GDM1 (cell line): ENCODE measurements at places on chromosomes 3 and 15.

DNA sequence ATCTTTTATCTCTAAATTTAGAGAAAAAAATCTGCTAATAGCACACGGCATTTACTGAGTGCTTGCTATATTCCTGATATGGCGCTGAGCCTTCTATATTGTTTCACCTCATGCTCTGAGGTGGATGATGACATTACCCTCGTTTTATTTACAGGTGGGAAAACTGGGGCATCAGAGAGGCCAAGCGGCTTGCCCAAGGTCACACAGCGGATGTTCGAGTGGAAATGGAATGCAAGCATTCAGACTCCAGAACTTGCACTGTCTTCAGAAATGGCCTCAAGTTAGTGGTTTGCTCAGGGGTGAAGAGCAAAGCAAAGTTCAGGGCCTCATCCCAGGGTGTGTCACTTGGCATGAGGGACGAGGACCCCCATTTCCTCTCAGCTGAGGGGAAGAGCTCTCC lies 17.3 kb downstream of the EHD4 start:
- no peak for DNase-seq

GRCh38 chr3:169091196-169091823 lies 572.2 kb downstream of the MECOM start:
- no peak for DNase-seq

DNA sequence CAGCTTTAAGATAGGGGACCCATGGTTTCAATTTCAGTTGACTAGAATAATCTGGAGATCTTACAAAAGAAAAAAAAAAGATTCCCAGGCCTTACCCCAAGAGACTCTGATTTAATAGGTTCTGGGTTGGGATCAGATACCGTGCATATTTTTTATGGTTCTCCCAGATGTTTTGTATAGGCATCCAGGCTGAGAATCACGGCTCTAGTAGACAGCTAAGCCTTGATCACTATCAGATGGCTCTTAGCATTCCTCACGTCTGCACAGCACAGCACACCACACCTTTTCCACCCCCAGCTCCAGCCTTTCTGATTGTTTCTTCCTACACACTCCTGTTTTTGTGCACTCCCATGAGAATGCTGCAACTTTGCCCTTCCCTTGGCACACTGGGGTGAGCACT lies 40.8 kb downstream of the TMEM45A start:
- DNase-seq = no peak

GRCh38 chr15:101128221-101129015 lies 123.4 kb downstream of the CHSY1 start:
- no peak for DNase-seq

DNA sequence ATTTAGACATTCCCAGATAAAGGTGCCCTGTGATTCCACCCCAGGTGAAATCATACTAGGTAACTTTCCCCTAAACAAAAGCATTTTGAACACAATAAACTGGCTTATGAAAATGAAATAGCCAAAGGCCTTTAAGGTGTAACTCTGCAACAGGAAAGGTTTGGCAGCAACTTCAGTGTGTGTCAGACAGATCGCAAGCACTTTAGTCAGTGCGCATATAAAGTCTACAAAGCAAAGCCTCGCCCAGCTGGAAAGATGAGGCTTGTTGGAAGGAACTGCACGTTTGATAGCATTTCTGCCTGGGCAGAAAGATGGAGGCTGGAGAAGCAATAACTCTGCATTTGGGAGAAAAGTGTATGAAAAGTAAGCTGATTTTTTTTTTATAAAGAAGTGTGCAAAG lies 57.9 kb downstream of the PRICKLE2 start:
- no peak for DNase-seq
